ENCODE measurements at places on chromosomes 2 and 18.
A peak's percentile ranks its signal among the peaks of the same experiment; 100 is the strongest.

GRCh38 chr2:393711-394696 is 106.1 kb upstream of the ALKAL2 start:
- DNase-seq = peak; percentile 75

- no peak for DNase-seq
Measured at GRCh38 chr18:10901329-10901728, 248.0 kb downstream of the PIEZO2 start.

- DNase-seq = no peak
Measured at GRCh38 chr2:218736531-218736930, 25.9 kb downstream of the TTLL4 start.

GRCh38 chr2:48727560-48727959 is 28.0 kb downstream of the LHCGR start:
- DNase-seq = no peak

DNA sequence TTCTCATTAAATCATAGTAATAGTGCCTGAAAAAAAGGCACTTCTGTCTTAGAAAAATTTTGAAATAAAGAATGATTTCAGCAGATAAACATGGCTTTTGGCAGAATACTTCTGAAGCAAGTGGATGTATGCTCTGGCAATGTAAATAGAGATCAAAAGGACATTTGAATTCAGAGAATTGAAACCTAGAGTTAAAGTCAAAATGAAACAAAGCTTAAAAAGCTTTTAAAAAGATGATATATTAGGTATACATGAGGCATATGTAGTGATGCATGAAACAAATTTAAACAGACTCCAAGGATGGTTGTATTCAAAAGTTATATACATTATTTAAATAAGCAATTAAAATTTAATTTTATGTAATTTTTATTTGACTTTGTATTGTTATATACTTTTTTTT is 1344.5 kb upstream of the TMEFF2 start:
- DNase-seq = no peak

DNA sequence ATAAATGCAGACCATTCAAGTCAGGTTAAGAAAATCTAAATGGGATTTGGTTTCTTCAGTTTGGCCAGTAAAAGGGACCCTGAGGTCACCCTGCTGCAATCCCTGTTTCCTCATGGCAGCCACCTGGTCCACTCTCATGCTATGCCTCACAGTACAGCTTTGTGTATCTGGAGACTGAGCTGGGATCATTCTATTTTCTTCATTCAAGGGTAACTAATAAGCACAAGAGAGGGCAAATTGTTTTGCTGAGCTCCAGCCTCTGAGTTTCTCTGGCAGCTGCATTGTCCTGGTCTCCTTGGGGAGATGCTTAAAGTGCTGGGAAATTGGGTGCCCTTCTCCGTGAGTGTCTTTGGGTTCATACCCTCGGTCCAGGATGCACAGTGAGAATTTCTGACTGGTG is 18.5 kb upstream of the BCL2L11 start:
- no peak for DNase-seq

DNA sequence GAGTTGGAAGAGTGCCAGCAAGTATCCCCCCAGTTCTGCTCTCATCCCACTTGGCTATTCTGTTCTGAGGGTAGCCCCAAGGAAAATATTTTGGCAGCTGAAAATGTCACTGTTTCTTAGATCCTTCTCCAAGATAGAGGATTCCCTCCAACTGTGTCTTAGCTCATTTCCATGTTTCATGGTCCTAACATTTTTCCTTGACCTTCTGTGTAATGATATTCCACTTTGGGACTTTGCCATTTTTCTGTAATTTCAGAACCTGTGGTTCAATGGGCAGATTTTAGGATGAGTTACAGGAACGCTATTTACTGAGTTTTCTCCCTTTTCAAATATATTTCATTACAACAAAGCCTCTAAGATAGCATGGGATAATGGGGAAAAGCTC is 34.7 kb downstream of the NHEJ1 start:
- DNase-seq = no peak

- DNase-seq = peak; percentile 69
Measured at GRCh38 chr18:9283791-9284190, 50.8 kb upstream of the TWSG1 start.

- DNase-seq = no peak
Measured at GRCh38 chr2:54602736-54603322, 120.6 kb upstream of the EML6 start.

DNA sequence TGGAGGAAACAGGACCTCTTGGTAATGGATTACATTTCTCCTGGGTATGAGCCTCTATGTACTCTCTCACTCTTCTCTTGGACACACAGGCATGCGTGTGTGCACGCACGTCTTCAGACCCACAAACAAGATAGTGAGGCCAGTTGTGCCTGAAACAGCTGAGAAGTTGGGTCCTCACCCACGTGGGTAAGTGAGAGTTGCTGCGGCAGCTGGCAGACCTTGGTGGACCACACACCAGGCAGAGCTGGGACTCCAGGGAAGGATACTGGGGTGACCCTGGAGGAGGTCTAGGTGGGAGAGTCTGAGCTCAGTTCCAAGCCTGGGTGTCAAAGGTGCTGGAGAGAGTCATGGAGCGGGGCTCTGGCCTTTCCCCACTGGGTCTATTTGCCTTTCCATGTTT is 194.3 kb downstream of the HAUS1 start:
- no peak for DNase-seq

DNA sequence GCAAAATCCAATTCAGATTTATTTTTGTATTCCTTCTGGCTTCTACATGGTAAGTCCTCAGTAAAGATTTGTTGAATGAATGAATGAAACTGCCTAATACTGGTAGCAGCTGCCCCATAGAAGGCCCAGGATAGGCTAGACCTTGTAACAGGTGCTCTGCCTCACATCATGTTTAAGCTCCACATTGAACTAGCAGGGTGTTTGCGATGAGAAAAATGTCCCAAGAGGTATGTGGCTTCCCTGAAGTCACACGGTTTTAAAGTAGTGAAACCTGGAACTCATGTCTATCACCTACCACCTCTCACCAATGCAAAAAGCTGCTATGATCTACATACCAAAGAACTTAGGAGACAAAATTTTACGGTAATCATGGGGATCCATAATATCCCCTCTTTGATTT is 765 bp upstream of the LHCGR start:
- no peak for DNase-seq

DNA sequence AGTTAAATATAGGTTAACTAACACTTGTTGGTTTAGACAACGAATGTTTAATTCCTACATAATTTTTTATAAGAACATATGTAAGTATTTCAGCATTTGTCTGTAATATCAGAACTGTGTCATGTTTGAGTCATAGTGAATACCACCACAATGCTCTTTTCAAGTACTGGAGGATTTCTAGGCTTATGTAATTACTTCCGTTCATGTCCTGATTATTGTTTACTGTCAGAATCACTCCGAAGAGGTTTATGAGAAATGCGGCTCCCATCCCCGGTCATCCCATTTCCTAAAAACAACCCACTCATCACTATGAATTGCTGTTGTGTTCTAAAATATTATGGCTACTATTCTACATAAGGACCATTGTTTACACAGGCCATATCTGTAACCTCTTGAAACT is 45.1 kb downstream of the CDH19 start:
- DNase-seq = no peak

GRCh38 chr2:120446236-120447126 is 100.5 kb downstream of the INHBB start:
- no peak for DNase-seq

DNA sequence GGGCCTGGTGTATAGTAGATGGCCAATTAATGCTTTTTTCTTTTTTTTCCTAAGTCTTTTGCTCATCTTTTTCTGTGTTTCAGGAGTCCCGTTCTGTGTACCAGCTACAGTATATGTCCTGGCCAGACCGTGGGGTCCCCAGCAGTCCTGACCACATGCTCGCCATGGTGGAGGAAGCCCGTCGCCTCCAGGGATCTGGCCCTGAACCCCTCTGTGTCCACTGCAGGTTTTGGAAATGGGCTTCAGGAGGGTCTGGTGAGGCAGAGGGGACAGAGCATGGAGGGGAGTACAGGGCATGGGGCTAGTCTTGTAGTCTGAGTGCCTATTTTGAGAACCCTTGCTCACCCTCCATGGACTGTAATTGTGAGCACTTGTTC is 14.1 kb downstream of the PTPN18 start:
- no peak for DNase-seq

GRCh38 chr2:240687045-240687740 is 4.5 kb upstream of the AQP12A start:
- no peak for DNase-seq

DNA sequence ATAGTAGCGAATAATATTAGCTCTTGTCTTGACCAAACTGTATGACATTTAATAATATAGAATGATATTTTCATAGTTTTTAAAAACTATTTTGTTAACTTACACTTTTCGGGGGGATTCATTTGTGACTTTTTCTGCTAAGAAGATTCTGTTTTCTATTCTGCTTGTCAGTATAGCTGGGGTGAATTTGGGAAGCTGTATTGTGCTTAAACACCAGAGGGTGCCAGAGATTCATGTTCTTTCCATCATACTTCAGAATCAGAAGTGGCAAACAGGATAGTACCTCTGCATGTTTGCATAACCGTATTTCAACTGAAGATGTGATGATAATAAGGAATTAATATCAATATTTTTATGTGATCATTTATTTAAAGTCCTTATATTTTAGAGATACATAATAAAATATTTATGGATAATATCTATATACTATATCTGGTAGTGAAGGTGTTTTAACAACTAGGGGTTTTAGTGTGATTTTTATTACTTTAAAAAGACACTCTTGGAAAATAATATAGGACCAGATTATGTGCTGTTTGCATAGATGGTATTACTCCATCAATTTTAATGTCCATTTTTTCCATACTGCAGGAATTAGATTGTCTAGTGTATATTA is 81.0 kb downstream of the TAF4B start:
- DNase-seq = peak; percentile 54

DNA sequence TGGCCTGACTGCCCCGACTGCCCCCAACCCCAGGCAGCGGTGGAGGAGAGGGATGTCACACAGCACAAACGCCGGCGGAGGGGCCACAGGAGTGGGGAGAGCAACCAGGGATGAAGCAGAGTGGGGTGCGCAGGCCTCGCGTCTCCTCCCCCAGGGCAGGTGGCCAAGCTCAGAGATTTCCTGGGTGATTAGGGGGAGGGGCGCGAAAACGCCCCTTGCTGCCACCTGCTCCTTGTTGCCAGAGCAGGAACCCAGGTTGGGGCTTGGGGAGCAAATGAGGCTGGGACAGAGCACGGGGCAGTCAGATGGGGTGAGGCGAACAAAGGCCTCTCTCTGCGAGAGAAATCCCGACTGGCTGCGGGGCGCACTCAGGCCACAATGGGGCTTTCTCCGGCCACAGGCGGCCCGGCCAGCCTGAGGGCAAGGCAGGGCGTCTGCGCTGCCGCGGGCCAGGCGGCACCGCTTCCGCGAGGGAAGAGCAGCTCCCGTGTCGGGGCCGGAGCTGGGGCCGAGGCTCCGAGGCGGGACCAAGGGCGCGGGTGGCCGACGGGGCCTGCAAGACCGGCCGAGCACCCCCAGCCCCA is 11.5 kb downstream of the TEX44 start:
- no peak for DNase-seq

DNA sequence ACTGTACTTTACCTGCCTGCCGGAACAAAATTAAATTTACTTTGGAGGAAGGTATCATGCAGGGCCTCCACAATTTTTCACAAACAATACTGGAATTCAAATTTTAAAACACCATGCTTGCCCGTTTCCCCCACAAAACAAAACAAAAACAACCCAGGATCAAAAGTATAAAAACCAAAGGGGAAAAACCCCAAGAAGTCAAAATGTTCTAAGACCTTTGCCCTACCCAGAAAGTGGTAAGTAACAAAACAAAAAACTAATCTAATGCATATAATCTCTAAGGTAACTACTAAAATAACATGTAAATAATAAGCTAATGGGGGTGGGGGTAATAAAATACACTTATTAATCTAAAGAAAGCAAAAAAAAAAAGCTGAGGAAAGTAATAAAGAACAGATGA is 60.5 kb downstream of the CUL3 start:
- DNase-seq = no peak

DNA sequence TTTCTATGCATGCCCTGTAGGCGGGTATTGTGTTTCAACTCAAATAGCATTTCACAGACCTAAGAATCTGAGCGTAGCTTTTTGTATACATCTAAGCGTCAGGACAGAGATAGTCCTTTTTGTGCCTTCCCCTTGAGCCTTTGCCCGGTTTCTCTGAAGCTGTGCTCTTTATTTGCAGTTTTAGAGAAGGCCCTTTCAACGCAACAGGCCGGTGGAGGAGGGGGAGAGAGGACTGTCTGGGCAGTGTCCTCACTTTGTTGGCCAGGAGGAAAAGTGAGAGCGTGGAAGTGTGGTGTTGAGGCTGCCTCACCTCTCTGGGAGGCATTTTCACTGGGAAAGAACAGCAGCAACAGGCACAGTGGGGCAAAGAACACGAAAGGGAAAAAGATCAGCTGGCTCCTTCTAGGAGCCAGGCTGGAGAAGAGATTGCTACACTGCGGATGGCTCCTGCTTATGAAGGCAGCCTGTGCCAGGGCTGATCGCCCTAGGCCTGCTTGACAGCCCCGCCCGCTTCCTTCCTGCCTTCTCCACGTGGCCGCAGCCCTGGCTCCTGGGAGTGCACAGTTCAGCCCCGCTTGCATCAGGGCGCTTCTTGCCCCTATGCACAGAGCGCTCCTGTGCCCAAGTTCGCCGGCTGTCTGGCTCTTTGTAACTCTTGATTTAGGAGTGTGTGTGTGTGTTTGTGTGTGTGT is 195.6 kb upstream of the POU3F3 start:
- peak; percentile 6 for DNase-seq

- DNase-seq = no peak
Measured at GRCh38 chr2:120315367-120316033, 30.4 kb upstream of the INHBB start.

- no peak for DNase-seq
Measured at GRCh38 chr2:53861824-53862223, 2.1 kb upstream of the GPR75 start.

DNA sequence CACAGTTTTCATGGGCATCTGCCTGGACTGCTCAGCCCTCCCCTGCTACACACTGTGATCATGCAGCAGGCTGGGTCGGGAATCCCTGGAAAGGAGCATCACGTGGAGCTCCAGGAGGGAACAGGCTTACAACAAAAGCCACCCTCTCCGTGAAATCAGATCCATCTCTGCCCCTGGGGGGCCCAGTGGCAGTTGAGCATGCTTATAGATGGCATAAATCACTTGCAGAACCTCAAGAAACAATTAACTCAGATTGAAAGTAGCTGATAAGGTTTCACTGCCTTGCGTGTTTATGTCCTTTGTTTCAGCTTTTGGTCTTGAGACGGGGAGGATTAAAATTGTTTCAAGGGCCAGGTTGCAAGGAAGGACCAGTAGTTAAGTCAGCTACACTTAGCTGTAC is 354.8 kb upstream of the MEIS1 start:
- no peak for DNase-seq

DNA sequence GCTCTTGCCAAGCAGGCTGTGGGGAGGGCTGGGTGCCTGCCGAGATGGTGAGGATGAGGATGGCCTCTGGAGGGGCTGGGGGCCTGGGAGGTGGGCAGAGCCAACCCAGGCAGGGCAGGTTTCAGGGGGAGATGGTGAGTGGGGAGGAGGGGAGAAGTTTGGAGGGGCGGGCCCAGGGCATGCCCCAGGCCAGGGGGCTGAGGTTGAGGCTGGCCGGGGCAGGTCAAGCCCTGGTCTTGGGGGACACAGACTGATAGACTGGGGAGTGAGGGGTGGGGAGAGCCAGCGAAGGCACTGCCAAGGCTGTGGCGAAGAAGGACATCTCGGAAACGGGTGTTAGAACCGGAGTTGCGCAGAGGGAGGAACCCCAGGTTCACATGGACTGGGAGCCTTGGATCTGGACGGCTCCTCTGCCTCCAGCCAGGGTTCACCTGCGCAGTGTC is 12.6 kb downstream of the CAPN10 start:
- no peak for DNase-seq

All from fibroblast of skin of back (primary cell).